ENCODE measurements at places on chromosomes 4 and X.

DNA sequence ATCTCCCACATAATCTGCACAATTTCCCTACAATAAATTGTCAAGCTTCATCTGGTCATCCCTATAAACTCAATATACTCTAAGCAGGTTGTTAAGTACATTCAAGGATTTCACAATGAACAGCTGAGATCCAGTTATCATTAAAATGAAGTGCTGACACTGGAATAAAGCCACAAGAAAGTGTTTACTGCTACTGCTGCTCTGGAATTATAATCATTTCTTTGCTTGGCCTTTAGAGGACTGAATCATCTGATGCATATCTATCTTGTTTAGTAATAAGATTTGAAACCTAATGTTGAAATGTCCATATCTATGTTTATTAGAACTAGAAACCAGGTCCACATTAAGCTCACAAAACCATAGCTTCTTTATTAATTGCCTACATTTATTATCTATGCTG is 338.6 kb upstream of the ZFP42 start:
- no peak for DNase-seq

DNA sequence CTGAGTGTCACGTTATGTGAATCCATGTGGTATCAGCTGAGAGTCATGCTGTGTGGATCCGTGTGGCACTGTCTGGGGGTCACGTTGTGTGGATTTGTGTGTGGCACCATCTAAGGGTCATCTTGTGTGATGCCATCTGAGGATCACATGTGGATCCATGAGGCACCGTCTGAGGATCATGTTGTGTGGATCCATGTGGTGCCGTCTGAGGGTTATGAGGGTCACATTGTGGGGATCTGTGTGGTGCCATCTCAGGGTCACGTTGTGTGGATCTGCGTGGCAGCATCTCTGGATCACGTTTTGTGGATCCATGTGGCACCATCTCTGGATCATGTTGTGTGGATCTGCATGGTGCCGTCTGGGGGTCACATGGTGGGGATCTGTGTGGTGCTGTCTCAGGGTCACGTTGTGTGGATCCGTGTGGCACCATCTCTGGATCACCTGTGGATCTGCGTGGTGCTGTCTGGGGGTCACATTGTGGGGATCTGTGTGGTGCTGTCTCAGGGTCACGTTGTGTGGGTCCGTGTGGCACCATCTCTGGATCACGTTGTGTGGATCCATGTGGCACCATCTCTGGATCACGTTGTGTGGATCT is 6.9 kb downstream of the PDE6B start:
- no peak for DNase-seq

GRCh38 chrX:154840856-154841255 is 6.4 kb upstream of the SMIM9 start:
- DNase-seq: no peak

DNA sequence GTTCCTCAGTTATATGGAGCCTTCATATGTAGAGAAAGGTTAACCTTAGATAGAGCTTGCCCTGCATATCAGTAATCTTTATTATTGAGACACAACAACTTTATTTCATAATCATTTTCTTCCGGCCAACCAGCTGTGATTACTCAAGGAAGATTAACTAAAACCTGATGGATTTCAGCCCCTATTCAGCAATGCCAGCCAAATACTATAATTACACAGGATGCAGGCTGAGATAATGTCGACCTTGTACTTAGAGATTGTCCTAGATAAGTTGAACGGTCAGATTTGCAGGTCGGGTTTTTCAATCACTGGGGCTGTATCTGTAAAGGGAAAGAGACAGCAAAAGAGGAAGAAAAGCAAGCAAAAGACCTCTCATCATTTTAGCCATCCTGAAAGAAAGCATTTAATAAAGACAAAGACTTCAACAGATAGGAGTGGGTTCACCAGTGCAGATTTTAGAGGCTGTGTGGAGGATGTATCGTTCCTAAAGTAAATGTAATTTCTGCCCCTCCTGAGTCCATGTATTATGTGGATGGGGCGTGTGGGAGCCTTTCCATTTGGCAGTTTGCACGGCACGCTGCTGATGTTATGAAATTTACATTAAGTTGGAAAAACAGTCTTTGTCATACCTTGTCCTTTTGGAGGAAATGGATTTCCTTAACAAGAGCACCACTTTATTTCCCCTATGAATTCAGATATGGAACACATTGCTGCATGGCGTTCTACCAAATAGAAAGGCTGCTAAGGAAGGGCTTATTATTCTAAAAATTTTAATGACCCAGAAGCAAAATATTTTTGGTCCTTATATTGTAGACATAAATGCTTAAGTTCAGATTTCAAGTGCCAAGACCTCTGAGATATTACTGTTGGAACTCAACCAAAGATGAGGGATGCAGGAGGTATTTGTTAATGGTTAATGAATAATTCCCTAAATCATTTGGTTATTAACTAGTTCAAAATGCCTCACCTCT is 496.7 kb downstream of the SPRY1 start:
- no peak for DNase-seq

- DNase-seq: no peak
Observed at GRCh38 chr4:30875658-30876269, 155.6 kb downstream of the PCDH7 start.

GRCh38 chr4:7209699-7210098 is 17.4 kb downstream of the SORCS2 start:
- peak; percentile 89 for DNase-seq

- no peak for DNase-seq
Observed at GRCh38 chrX:14837155-14837554, 35.7 kb downstream of the FANCB start.

DNA sequence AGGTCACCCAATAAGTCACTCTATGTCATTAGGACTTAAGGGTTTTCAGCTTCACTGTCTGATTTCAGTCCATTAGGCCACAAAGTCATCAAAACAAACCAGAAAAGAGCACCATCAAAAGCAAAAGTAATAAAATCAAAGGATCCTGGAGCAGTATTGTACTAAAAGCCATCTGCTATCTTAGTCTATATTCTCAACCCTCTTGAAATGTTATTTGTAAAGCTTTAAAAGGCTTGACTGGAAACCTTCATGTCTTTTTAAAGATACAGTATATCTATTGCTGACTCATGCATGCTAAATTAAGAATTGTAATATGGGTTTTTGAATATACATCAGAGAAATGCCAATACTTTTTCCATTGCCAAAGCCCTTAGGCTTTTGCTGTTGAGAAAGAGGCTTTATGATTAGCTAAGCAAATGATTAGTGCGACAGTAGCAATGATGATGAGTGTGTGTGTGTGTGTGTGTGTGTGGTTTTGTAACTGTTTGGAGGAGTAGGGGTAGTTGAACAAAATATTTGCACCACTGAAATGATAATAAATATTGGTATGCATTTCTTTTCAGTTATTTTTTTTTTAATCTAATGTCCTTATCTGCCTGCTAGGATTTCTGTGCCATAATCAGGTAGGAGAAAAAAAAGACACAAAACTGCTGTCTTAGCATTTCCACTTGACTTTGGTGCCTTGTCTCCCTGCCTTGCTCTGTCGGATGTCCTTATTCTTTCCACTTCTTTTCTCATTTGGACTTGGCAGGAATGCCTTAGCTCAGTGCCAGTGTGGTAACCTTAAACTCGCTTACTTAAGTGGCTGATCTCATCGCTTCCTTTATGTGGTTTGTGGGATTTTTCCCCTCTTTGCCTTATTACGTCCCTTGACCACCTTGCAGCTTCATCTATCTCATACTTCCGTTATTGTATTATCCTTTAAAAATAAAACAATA is 119.7 kb downstream of the PCDH7 start:
- DNase-seq: no peak

DNA sequence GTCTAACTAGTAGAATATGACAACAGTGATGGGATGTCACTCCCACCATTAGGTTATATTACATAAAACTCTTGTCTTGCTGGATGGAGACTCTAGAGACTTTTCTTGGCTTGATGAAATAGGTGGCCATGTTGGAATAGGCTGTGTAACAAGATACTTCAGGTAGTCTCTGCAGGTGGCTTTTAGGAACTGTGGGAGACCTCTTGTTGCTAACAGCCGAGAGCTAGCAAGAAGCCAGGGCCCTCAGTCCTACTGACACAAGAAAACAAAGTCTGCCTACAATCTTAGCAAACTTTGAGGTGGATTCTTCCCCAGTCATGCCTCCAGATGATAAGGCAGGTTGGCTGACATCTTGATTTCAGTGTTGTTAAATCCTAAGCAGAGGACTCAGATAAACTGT is 72.5 kb downstream of the GNL3L start:
- DNase-seq: no peak

GRCh38 chr4:55756208-55756607 is 63.4 kb upstream of the EXOC1L start:
- DNase-seq: no peak

DNA sequence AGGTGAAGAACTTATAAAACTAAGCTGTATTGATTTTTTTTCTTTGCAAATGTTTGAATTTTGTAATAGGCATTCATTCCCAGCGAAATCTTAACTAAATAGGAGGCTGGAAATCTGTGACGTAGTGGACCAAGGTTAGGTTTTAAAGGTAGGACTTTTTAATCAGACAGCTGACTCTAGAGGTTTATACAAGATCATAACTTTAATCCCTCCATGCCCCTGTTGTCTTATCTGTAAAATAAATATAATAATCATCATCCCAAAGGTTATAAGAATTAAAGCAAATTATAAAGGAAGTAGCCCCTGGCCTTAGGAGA is 101.3 kb downstream of the SHROOM3 start:
- DNase-seq: no peak

DNA sequence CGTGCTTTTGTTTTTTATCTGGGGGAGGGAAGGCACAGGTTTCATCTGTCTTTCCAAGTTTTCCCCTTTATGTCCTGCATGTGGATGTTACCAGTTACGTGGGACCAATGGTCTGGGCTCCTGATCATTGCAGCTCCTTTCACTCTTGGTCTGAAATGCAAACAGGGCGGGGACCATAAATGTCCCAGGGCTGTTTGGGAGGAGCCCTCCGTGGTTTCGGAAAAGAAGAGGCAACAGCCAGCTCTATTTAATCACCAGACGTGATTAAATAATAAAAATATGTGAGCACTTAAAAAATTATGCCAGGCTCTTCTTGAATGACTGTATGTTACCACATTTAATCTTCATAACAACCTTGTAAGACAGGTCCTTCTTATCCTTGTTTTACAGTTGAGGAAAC is 30.8 kb upstream of the C1GALT1C1 start:
- DNase-seq: no peak

DNA sequence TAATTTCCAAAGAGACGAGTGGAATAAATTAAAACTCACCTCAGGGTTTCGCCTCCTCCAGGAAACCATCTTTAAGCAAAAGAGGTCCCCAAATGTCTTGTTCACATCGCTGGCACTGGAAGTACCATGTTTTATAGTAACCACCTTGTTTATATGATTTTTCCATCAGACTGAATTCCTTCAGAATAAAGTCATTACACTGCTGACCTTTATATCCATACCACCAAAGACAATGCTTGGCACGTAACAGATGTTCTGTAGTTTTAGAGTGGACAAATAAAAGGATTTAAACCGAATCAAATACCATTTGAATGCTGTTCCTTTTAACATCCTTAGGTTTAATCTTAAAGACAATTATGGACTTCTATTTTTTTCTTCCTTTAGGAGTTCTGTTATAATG is 4.7 kb downstream of the NUDT6 start:
- DNase-seq: no peak

DNA sequence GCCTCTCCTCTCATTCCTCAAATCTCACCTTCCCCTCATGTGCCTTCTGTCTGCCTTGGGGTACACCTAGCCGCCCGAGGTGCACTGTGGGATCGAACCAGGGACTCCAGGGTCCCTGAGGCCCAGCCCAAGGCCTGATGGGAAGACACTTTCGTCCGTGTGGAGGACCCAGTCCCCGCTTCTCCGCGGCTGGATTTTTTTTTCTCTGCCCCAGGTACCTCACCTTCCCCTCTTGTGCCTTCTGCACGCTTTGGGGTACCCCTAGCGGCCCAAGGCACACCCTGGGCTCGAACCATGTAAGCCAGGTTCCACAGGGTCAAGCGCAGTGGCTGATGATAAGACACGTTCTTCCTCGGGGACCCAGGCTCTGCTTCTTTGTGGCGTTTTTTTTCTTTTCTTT is 530.7 kb downstream of the CWH43 start:
- no peak for DNase-seq

DNA sequence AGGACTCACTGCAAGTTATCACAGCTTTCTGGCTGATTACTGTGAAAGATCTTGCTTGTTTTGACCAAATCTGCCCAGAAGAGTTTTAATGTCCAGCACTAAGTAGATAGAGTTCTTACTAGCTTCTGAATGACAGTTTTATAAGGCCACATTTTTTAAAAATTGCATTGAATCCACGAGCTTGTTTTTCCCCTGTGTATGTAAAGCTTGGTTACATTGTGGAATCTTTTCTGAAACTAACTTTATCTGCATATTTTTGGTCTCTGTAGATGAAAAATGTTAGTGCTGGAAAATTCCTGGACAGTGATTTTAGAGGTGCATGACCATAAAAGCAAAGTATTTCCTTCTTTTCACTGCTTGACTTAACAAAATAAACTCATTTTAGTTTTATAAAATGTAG is 650.3 kb upstream of the FAM241A start:
- DNase-seq: no peak

DNA sequence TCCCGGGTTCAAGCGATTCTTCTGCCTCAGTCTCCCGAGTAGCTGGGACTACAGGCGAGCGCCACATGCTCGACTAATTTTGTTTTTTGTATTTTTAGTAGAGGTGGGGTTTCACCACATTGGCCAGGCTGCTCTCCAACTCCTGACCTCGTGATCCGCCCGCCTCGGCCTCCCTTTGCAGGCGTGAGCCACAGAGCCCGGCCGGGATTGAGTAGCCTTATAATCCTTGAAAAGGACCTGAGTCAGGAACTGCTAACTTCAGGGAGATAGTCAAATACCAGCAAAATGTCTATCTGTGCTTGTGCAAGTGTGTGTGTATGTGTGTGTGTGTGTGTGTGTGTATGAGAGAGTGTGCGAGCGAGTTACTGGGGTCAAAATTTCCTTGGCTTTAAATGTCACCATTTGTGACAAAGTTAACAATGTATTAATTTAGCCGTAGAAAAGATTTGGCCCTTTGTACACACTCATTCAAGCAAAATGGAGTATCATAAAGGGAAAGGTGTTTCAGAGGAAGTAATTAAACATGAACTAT is 1.8 kb upstream of the KDM6A start:
- DNase-seq: no peak

DNA sequence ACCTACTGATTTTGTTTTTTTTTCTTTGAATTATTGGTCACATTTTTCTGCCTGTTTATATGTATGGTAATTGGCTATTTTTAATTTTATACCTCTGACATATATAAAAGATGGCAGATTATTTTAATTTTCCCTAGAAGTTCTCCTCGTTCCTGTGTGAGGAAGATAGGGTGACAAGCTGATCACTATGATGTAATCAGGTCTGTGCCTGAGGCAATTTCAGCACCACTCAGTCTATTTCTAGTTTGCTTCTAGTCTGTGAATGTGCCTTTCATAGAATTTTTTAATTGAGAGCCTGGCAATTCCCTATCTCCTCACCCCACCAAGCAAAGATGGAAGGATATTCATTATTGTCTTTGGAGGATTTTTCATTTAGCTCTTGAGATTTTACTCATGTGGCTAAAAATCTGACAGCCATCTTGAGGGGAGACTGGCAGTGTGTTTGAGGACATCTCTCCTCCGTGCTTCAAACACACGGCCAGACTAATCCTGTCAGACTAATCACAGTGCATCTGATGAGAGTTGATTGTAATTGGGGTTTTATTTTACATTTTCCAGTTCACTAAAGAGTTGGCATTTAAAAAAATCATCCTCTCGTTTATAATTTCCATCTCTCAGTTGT is 500.3 kb downstream of the TRIML1 start:
- DNase-seq: no peak

GRCh38 chr4:6939761-6940743 is 30.4 kb downstream of the TBC1D14 start:
- DNase-seq: no peak

GRCh38 chrX:134626434-134626833 is 31.8 kb downstream of the PLAC1 start:
- no peak for DNase-seq
